ENCODE measurements at places on chromosomes 16 and 17. TPM values are rescaled to one million over a fixed set of nuclear protein-coding genes. Genes with fewer than 3 reads are reported as not detected.

DNA sequence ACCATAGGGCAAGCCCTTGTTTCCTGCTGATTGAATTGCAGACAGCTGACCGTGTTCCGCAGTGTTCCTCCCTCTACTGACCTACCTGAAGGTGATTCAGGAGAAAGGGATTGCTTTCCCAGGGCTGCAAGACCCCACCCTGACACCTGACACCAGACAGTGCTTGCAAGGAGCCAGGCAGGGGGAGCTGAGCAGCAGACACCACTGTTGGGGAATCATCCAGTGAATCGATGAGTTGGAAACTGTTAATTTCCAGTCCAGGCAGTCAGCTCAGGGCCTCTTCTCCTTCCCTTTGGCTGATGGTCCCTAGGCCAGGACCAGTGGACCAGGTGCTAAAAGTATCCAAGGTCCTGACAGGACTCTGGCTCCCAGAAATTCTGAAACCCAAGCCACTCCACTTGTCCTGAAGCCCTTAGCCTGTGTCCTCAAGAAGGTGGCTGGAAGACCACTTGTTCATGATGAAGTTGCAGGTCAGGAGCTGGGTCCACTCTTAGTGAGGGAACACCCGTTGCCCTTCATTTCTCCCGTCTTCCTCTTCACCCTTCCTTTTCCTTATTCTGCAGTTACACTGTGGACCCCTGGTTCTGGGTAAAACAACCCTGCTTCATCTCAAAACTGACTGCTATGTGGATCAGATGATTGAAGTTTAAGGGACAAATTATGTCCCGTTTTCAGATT, 9.5 kb upstream of the UNK start:
- no peak overlapping the region for H3K4me3 ChIP-seq
- H3K4me1 ChIP-seq: peaks cover 42% of the 10 kb centered on the region
- H3K27ac ChIP-seq: peak overlapping the region; percentile 12
- H3K27me3 ChIP-seq: no peaks in the 10 kb centered on the region

DNA sequence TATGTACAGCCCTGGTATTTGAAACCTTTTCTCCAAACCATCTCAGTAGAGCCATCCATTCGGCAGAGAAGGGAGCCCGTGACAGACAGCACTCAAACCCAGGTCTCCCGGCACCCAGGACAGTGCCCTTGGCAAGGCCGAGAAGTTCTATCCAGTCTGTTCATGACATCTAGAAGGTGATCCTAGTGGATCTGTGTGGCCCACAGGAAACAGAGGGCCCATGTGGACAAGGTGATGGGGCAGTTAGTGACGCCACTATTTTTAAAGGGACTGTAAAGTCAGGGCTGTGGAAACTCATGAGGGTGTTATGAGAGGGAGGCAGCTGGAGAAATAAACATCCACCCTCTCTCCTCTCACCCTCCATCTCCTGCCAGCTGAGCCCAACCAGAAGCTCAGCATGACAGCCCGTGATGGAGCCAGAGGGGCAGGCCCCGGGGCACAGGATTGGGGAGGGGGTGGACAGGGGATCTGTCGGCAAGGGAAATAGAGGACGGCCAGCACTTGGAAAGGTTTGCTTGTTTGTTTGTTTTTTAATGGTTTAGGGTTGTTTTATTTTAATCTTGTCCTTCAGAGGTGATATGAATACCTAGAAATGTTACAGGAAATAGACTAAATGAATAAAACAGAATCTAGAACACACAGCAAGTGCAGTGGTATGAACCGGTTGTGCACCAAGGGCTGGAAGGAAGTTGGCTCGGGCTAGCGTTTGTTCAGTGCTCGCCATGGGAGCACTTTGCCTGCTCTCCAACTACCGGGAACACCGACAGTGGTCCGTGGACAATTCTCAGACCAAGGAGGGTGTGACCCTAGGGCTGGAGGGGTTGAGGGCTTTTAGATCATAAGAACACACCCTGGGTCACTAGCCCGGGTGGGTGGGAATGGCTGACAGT, 17.1 kb downstream of the MYLK3 start:
- no peak overlapping the region for H3K4me3 ChIP-seq
- no peak for DNase-seq
- H3K27ac ChIP-seq: no peak overlapping the region
- no peaks in the 10 kb centered on the region for H3K4me1 ChIP-seq
- no peaks in the 10 kb centered on the region for H3K27me3 ChIP-seq
- H3K36me3 ChIP-seq: no peaks in the 10 kb centered on the region

DNA sequence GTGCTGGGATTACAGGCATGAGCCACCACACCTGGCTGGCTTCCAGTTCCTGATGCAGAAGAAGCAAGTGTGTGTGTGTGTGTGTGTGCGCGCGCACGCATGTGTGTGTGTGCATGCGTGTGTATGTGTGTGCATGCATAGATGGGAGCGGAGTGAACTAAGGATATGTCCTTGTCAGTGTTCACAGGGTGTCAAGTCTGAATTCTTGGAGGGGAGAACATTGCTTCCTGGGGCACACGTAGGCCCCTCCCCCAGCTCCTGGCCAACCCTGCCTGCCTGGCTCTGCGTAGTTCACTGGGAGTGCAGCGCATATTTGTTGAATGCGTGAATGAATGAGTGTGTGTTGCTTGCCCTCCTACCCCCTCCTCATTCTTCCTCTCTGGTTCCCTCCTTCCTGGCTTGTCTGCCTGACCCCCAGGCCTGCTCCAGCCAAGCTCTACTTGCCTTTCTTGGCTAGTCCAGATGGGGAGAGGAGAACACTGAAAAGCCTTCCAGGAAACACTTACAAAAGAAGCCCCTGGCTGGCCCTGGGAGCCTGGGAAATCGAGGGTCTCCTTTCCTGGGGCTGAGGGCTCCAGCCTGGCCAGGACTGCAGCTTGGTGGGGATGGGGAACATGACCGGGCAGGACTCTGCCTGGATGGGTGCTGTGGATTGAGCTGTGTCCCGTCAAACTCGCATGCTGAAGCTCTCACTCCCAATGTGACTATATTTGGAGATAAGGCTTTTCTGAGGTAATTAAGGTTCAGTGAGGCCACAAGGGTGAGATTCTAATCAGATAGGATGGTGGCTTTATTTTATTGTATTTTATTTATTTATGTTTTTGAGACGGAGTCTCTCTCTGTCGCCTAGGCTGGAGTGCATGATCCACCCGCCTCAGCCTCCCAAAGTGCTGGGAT, 27.9 kb downstream of the IGFBP4 start:
- H3K4me3 ChIP-seq: no peak overlapping the region
- DNase-seq: no peak
- peaks cover 5% of the 10 kb centered on the region for H3K4me1 ChIP-seq

DNA sequence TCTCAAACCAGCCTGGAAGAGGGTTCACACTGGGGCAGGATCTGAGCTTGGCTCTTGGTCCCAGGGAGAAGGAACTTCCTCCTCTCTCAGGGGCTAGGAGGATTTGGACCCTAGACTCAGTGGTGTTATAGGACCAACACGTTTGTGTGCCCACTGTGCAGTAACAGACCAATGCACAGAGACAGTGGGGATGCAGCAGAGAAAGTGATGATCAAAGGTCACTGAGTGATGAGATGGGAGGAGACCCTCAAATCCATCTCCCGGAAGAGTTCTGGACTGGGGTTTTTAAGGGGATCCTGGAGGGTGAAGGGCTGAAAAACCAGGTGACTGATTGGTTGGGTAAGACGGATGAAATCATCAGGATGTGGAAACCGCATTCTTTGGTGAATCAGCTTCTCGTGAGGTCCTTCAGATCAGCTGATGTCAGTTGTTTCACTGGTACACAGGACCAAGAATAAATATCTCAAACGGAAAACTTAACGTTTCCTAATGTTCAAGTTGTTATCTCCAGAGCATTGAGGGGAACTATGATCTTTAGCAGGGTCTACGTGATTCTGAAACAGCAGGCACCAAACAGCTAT, 3.3 kb upstream of the VAC14 start:
- peaks cover 11% of the 10 kb centered on the region for H3K27me3 ChIP-seq
- no peaks in the 10 kb centered on the region for H3K36me3 ChIP-seq
- no peak for DNase-seq
- peaks cover 9% of the 10 kb centered on the region for H3K4me1 ChIP-seq

TBC1D3E gene
- total RNA-seq: not detected

- H3K27me3 ChIP-seq: no peaks in the 10 kb centered on the region
- H3K27ac ChIP-seq: peak overlapping the region; percentile 40
- DNase-seq: no peak
- peaks cover 30% of the 10 kb centered on the region for H3K4me1 ChIP-seq
- H3K4me3 ChIP-seq: no peak overlapping the region
Observed at GRCh38 chr16:4369007-4369733, 2.5 kb upstream of the VASN start.

KCNG4 gene
- total RNA-seq: not detected
